ENCODE measurements at places on chromosomes 5 and 9. TPM values are rescaled to one million over a fixed set of nuclear protein-coding genes. Genes with fewer than 3 reads are reported as not detected.

Gene SPINK6
- not detected for total RNA-seq

Gene FOXD4L5
- not detected for total RNA-seq

Gene PCDHGA7
- 15.2 TPM for total RNA-seq

Gene SMIM33
- not detected for total RNA-seq

Gene AK8
- 0.36 TPM for total RNA-seq

Gene C9orf50
- total RNA-seq = not detected

Gene LHX2
- not detected for total RNA-seq

Gene PTPDC1
- total RNA-seq = 12.8 TPM

Gene COL23A1
- 0.68 TPM for total RNA-seq

Gene TLX3
- total RNA-seq = not detected

Gene ECM2
- 7.5 TPM for total RNA-seq

Gene HSD17B3
- 0.66 TPM for total RNA-seq

Gene ARHGEF28
- total RNA-seq = 4.9 TPM

Gene RFESD
- total RNA-seq = 1.2 TPM

Gene DDX4
- not detected for total RNA-seq

Gene ANKRD34B
- total RNA-seq = not detected

Gene IFT74
- 21.9 TPM for total RNA-seq

All from sigmoid colon (tissue), 7 donors.